ENCODE measurements at places on chromosomes 1 and 21.

GRCh38 chr1:196152086-196152485, 456.2 kb downstream of the KCNT2 start:
- no peak for DNase-seq

GRCh38 chr1:167675440-167675839, 45.4 kb downstream of the RCSD1 start:
- no peak for DNase-seq

DNA sequence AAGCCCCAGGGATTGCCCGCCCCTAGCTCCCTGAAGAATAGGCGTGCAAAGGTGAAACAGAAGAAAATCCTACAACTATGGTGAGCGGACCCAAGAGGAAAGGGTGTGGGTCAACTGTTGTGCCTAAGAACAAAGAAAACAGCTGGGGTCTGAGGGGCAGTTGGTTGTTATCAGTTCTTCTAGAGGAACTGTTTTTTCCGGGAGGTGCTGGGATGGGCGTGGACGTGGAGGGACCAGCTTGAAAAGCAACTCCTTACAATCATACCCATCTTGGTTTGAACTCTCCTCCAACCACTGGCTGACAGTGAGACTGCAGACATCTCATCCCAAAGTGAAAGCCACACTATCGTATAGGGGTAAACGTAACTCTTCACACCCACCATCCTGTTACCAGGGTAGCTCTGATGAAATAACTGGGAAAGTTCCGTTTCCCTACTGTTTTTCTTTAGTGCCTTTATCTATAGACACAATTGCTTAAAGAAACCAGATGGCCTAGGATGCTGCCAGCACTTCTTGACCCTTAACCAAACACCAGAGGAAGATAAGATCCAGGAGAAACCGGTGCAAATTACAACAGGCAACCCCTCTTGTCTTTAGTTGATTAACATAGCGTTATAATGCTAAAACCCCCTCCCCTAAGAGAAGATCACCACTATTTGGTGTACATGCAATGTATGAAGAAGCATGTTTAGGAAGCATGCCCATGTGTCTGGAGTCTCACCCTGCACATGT, 25.6 kb upstream of the FAM89A start:
- DNase-seq = no peak

- no peak for DNase-seq
These were observed 336.9 kb upstream of the NFIA start for GRCh38 chr1:60745484-60745883.

GRCh38 chr1:116571215-116571919, 541 bp upstream of the CD58 start:
- DNase-seq = no peak

DNA sequence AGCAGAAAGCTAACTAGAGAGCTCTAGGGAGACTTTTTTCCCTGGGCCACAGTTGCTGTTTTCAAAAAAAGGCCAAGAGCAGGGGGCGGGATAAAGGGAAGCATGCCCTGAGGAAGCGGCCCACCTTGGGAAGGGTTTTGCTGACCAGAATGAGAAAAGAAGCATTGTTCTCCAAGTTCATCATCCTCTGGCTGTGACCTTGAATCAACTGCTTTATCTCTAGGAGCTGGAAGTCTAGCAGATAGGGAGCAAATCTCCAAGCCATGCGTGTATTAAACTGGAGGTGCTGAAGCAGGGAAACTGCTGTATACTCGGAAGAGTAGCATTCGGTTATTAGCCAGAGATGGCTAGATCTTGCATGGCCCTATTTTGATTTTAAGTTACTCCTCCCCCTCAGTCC, 64.8 kb downstream of the ATP2B4 start:
- no peak for DNase-seq

GRCh38 chr1:31791131-31791858, 24.5 kb downstream of the SPOCD1 start:
- no peak for DNase-seq

- no peak for DNase-seq
These were observed 90.0 kb downstream of the ARHGEF10L start for GRCh38 chr1:17629460-17629859.

DNA sequence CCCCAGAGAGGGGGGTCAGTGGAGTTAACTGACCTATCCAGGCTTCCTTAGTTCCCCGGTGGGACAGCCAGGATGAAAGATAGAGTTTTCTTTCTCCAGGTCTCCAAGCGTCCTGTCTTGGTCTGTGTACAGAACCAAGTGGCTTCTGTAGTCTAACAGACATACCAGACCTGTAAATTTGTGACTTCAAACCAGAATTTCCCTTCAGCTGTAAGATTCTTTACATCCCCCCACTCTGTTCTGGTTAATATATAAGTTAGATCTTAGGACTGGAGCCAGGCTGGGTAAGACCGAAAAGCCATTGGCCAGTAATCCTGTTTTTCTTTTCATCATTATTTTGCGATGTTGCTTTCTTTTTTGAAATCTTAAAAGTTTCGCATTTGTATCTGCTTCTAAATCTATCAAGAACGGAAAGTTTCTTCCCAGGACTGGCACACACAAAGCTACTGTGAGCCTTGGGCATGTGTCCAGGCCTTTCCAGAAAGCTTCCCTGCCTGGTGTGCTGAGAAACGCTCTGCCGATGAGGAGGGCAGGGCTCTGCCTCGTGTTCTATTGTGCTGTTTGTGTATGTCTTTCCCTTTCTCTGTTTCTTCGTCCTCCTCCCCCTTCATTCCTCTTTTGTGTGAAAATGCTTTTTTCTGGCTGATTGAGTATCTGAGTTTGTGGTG, 72.3 kb downstream of the RGL1 start:
- DNase-seq = no peak

DNA sequence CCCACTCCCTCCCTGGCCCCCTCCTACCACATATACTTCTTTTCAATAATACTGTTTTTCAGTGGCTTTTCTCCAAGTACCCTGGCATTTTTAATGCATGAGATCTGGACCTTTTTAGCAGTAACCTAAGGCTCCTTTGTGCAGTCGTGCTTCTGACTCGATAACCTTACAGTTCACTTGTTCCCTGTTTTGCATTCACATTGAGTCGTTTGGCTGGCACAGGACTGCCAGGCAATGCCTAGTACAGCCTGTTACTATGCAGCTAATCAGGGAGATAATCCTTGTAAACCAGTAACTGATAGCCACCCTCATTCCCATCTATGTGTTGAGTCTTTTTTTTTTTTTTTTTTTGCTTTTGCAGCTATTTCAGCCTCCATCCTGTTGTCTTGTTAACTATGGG, 3.7 kb downstream of the ATP1B1 start:
- no peak for DNase-seq

GRCh38 chr21:43362321-43362791, 64.6 kb downstream of the SIK1 start:
- peak; percentile 80 for DNase-seq

DNA sequence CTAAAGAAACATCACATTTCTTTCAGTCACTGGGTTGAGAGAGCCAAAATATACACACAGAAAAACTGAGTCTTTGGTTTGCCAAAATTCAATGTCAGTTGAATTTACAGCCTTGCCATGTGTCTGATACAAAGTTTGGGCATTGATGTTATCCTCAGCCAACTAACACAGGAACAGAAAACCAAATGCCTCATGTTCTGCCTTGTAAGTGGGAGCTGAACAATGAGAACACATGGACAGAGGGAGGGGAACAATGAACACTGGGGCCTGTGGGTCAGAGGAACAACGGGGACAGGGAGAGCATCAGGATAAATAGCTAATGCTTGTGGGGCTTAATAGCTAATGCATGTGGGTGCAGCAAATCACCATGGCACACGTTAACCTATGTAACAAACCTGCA, 39.6 kb upstream of the C21orf91 start:
- no peak for DNase-seq

DNA sequence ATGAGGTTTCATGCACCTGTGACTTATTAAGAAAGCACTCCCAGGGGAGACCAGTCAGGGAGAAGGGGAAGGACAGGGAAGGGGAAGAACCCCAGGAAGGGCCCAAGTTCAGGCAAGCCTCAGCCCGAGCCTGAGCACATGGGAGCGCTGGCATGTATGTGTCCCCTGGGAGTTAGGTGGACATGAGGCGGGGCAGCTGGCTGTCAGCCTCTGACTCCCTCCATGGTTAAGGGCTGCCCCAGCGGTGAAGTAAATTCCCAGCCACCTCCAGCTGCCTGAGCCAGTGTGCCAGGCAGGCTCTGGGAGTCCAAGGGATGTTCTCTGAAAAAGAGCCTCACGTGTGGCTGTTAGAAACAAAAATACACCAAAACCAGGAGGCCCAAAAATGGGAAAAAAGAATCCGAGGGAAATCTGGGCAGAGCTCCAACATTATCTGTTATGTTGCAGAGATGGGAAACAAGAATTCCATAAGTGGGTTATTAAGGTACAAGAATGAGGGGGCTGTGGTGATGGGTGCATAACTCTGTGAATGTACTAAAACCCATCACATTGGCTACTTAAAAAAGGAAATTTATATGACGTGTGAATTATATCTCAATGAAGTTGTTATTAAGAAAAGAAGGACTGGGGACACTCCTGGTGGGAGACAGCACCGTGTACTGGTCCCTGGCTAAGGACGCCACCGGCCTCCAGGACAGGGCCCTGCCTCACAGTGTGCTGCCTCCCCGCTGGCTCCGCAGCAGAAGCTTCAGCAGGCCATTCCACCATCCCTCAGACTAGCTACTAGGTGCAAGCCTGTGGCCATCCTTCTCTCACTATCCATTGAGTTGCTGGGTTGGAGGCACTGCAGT, 18.7 kb downstream of the DMRTB1 start:
- no peak for DNase-seq

DNA sequence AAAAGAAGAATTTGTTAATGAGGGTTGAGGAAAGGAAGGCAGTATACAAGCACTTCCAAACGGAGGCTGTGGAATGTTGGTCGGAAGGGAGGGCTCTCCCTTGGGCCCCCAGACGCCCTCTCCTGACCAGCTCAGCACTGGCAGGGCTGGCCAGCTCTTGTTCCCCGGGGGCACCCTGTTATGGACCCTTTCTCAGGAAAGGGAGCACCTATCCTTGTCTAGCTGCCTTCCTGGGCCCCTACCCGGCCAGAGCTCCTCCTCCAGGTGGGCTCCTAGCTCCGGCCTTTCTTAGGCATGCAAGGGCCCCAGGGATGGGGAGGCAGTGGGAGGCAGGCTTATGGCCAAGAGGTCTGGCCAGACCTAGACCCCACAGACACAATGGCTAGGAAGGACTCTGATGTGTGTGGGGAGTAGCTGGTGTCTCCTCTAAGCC, 926 bp downstream of the BLACAT1 start:
- no peak for DNase-seq

DNA sequence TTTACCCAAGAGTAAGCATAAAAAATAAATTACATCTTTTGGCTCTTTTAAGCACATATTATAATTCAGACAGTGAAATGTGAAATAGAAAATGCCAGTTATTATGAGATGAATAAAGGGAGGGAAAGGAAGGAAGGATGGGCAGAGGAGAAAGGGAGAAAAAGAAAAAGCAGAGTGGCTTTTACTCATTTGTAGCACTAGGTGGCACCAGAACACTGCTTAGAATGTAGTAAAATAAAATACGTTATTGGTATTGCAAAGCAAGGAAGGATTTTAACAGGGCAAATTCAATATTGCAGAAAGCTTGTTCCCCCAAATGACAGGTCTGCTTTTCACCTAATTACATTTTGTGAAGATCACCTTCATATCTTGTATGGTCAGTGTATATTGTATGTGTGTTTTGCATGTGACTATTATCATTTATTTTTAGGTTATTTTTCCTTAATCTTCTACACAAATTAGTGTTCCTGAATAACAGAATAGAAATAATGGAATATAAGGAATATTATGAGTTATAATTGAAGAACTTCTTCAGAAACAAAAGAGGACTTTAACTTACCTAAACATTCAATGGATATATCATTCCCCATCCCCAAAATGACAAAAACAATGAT, 9.1 kb upstream of the PCNX2 start:
- DNase-seq = no peak

DNA sequence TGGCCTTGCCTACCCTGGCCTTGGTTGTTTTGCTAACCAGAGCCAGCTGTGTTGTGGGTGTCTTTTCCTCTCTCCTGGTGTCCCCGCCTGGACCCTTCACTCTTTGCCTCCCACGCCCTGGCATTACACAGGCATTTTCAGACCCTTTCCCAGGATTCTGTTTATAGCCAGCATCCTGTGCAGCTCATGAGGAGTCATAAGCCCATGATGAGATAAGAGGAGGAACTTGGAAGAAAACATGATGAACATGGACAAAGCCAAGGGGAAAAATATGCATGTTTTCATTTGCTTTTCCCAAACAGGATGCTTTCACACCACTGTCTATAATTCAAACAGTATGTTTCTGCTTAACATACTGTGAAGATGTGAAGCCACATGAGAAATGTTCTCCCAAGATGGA, 18.7 kb upstream of the WARS2 start:
- DNase-seq = no peak

- DNase-seq = peak; percentile 73
These were observed 14.7 kb downstream of the RUNX1 start for GRCh38 chr21:35034203-35034926.

DNA sequence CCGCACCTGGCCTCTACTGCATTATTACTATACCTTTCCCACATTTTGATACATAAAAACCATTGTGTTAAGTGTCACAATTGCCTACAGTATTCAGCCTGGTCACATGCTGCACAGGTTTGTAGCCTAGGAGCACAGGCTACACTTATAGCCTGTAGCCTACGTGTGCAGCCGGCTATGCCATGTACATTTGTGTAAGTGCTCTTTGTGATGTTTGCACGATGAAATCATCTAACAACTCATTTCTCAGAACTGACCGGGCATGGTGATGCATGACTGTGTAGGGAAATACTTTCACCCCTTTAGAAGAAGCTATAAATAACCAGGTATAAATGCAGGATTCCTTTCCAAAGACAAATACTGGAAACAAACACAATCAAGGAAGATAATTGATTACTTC, 12.1 kb downstream of the ERG start:
- DNase-seq = no peak

GRCh38 chr21:33155005-33155404, 74.7 kb upstream of the IFNAR2 start:
- DNase-seq = no peak

GRCh38 chr1:229130028-229130668, 140.8 kb upstream of the RAB4A start:
- DNase-seq = peak; percentile 11

- no peak for DNase-seq
These were observed 29.4 kb upstream of the LRRN2 start for GRCh38 chr1:204714861-204715511.

DNA sequence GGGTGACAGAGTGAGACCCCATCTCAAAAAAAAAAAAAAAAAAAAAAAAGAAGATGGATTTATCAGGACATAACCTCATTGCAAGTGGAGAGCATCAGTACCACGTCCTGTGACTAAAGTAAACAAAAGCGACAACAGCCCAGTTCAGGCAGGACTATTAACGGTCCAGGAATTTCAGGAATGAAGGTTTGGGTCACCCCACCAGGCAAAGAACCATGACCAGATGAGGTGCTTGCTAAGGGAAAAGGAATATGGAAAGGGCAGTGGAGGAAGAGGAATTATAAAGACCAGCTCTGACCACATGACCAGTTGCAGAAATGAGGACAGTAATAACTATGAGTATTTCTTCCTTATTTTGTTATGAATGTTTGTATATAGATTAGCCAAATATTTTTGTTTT, 35.4 kb upstream of the EIF4G3 start:
- DNase-seq = no peak

GRCh38 chr1:42403880-42404400, 23.3 kb downstream of the RIMKLA start:
- DNase-seq = no peak

- DNase-seq = no peak
These were observed 3.1 kb downstream of the DHX9 start for GRCh38 chr1:182842265-182842664.

GRCh38 chr1:21665711-21666575, 3.2 kb downstream of the RAP1GAP start:
- DNase-seq = no peak

- peak; percentile 48 for DNase-seq
These were observed 4.1 kb upstream of the AGTRAP start for GRCh38 chr1:11731691-11732283.

- no peak for DNase-seq
These were observed 400 bp downstream of the SAMD11 start for GRCh38 chr1:923991-924655.
